ENCODE measurements at places on chromosomes 12 and 14.

GRCh38 chr12:130249376-130249775, 87.1 kb downstream of the FZD10 start:
- no peak for DNase-seq

GRCh38 chr14:99274346-99275221, 2.6 kb upstream of the BCL11B start:
- no peak for DNase-seq

GRCh38 chr14:66111891-66112290, 374.3 kb upstream of the CCDC196 start:
- no peak for DNase-seq

DNA sequence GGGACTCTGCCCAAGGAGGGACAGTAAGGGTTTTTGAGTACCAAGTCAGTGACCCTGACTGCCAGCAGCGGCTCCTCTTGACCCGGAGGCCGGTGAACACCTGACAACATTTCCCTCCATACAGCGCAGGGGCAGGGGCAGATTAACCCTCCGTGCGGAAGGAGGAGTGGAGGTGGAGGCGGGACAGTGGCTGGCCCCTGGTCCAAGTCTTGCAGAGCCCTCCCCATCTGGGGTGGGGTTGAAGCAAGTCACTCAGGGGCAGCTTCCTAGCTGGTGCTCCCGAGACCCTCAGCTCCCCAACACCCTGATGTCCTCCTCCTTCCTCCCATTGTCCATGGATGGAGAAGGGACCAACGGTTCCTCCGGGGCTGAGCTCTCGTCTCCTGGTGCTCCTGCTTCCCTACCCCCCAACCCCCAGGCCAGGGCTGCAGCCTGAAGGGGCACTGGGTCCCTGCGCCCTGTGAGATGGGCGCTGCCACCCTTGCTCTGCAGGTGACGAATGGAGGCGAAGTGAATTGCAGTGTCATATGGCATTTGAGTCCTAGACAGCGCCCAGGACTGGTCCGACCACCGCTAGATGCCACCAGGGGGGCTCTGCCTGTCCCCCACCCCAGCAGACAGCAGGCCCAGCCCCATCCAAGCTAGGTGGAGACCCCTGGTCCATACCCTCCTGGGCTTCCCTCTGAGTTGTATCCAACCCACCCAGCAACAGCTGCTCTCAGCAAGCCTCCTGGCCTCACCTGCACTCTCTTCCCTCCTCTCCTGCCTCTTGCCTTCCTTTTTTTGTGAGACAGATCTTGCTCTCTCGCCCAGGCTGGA, 7.0 kb upstream of the AMN start:
- DNase-seq: no peak

GRCh38 chr14:100025111-100025510, 40.1 kb upstream of the EVL start:
- DNase-seq: no peak

GRCh38 chr12:88253371-88253978, 111.4 kb downstream of the TMTC3 start:
- DNase-seq: no peak
